Calu3 (cell line): ENCODE measurements at places on chromosomes 5 and 9.
A peak's percentile ranks its signal among the peaks of the same experiment; 100 is the strongest.

DNA sequence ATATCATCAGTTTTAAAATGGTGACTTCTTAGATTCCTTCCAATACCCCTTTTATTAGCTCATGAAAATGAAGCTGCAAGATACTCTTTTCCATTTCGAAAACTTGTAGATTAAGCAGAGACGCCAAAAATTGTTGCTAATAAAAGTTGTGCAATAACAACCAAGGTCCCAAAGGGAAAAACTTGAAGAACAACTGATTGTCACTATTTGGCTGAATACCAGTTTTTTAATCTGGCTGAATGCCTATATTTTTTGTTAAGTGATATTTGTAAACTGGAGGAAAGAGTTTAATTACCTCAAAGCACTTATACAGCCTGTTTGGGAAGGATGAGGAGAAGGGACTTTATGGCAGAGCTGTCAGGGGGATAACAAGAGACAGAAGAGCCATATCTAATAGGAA lies 14.6 kb downstream of the C5orf58 start:
- DNase-seq: no peak

DNA sequence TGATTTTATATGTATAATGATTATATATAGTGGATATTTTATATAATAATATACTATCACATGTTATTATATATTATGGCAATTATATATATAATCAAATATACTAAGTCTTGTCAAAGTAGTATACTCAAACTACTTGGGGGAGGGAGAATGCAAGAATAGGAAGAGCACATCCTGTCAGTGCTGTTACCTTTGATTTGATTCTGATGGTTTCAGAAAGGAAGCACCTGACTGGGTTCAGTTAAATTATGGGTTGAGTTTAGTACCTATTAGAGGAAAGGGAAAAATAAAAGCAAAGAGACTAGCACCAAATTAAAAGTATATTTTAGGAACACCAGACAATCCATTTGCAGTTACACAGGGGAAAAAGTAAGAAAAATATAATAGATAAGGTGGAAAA lies 107.6 kb downstream of the GRIA1 start:
- DNase-seq: no peak

DNA sequence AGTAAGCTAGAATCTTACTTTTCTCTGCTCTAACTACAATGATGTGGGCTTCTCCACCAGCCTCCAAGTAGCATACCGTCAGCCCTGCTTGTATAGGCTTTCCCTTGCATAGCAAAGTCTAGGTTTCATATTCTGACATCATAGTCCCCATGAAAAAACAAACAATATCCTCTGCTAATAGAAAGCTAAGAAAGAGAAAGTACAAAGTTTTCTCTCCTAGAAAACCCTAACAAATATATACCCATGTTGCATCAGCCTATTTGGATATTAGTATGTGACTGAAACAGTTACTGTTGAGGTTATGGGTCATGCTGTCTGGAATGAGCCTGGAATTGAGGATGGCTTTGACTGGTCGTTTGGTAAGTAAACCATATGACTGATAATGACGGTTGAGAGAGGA lies 1696.0 kb downstream of the MAT2B start:
- DNase-seq: no peak

GRCh38 chr5:77630114-77630680 lies 8.3 kb downstream of the OTP start:
- DNase-seq: peak; percentile 94

- no peak for DNase-seq
These were observed 24.7 kb downstream of the ZFR start for GRCh38 chr5:32419791-32420190.

DNA sequence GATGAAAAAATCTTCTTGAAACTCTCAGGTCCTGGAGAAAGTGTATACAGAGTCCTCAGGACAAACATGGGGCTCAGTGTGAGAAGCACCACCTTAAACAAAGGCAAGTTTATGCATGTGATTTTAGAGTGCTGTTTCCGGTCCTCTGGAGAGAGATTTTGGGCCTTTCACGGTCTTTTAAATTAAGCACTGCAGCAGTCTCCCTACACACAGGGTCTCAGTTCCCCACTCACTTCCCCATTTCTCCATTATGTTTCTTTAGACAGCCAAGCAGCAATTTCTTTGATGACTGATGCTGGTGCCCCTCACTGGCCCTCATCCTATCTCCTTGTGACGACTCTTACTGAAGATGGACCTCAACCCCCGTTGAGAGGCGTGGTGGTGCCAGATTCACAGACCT lies 220.2 kb upstream of the CLINT1 start:
- DNase-seq: no peak

GRCh38 chr5:59471463-59471862 lies 422.1 kb downstream of the PDE4D start:
- DNase-seq: no peak

DNA sequence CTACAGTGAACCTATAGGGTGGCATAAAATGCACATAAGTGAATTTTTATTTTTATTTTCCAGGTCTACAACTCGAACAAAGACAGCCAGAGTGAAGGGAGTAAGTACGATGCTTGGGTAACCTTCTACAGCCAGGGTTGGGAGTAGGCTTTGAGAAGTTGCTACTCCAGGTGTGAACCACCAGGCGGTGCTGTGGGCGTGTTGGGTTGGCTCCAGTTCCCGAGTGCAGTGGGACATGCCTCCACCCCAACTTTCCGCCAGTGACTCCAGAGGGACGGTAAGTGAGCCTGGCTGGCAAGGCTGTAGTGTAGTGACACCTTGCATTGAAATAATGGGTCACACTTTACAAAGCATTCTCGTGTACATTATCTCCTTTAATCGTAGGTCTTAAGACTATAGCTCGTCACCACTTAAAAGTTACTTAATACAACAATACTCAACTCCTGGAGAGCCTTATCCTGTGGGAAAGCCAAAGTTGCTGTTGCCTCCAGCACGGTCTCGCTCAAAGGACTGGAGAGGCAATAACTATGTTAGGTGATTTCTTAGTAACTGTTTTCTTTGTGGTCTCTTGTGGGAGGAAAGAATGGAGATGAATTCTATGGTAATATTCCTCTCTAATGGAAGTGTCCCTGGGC lies 244.0 kb downstream of the ARHGAP26 start:
- peak; percentile 42 for DNase-seq

GRCh38 chr5:29382780-29383179 lies 1810.7 kb upstream of the CDH6 start:
- DNase-seq: no peak

GRCh38 chr5:5139336-5139776 lies 774 bp upstream of the ADAMTS16 start:
- DNase-seq: no peak

DNA sequence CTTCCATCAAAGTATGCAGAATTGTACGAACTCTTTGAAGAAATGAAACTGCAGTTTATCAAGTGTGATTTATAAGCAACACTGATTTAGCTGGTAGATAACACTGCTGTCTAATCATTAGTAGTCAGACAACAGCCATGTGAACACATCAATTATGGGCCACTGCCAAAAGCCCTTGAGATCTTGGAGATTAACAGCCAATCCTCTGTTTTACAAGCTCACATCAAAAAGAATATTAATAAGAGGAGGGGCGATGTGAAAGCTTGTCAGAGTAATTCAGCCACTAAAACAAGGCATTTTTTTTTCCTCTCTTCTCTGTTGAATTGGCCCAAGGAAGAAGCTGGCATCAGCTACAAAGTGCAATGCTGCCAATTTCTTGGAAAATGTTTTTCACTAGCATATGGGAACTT lies 28.1 kb downstream of the ZNF608 start:
- no peak for DNase-seq

DNA sequence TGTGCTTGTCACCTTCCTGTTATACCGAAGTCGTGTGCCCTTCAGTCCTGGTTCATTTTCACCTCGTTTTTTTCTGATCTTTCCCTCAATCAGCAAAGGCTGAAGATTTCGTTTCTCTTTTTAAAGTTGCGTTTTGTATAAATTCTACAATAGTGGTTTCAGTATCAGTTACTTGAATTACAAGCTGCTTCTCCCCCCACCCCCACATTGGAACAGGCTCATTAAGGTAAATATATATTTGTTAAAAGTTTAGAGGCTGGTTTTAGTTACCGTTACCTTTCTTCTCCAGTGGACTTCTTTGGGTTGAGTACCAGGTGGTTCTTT lies 881 bp downstream of the SUB1 start:
- DNase-seq: no peak

- no peak for DNase-seq
These were observed 104.8 kb upstream of the ERCC6L2 start for GRCh38 chr9:95770653-95771131.

GRCh38 chr9:82367016-82367415 lies 378.4 kb downstream of the SPATA31D1 start:
- DNase-seq: no peak

DNA sequence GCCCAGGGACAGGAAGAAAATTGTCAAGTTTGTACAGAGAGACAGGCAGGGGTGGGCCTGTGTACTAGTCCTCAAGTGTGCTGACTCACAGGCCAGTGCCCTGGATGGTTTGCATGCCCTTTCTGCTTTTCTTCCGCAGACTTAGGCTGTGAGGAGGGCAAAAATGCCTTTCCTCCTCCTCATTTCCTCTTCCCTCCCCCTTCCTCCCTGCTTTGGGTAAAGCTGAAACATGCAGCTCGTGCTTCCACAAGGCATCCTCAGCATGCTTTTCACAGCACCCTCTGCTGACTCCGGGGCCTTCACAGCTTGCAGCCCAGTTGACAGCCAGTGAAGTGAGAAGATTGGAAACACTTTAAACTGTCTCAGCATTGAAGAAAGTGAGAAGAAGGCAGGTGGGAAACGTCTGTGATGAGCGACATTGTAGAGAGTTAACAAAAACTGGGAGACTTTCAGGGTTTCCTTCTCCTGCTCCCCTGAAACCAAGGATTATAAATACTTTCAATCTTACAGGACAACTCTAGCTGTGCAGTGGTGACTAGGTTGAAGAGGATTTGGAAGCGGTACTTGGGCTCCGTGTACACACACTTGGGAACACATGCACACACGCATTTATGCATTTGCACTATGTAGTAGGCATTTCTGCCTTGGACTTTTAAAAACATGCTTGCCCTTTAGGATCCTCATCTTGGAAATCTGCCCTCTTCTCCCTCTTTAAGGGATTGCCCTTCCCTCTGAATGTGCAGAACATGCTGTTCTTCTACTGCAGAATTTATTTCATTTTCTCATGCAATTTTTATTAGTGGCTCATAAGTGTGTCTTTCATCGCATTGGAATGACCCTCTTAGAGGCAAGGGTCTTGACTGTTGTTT lies 138.8 kb downstream of the GRIA1 start:
- DNase-seq: peak; percentile 29

DNA sequence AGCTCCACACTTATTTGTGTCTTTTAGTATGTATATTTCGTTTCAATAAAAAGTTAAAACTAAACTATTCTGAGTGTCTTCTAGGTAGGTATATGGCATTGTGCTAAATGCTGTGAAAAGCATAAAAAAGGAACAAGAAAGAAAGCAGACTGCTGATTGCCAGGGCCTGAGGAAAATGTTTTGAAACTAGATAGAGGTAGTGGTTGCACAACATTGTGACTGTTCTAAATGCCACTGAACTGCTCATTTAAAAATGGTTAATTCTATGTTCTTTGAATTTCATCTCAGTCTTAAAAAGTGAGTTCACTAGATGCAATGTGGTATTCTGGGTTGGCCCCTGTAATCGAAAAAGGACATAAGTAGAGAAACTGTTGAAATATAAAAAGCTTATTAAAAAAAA lies 2.6 kb upstream of the ALAD start:
- DNase-seq: no peak

- DNase-seq: no peak
These were observed 144.7 kb downstream of the PCSK1 start for GRCh38 chr5:96288166-96288844.

DNA sequence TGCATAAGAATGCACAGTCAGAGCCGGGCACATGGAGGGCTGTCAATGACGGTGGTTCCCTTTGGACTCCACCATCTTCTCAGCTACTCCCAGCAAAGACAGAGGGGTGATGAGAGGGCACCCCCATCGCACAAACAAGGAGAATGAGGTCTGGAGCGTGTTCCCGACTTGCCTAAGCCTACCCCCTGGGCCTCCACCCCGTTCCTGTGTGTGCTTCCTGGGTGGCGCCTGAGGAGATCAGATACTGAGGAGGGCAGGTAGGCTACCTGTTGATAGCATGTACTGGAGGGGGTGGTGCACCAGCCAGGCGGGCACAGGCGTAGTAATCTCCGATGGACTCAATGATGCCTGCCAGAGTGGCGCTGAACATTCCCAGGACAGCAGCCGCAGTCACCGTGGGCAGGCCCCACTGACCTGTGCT lies 4.1 kb downstream of the SLC23A1 start:
- no peak for DNase-seq

DNA sequence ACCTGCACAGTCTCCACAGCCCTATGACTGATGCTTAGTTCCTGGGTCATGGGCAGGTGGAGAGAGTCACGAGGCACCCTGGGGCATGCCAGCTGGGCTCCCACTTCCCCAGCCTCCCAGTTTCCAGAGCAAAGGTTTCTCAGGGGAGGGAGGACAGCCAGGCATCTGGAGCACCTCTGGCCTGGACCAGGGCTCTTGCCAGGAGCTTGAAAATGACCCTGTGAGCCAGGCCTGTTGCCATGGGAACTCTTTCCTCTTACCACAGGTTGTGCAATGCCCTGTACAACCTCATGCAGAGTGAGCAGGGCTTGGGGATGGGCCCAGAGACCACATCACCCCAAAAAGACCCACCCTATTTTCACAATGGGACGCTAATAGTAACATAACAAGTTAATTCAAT lies 113.1 kb downstream of the PSD2 start:
- DNase-seq: peak; percentile 6

DNA sequence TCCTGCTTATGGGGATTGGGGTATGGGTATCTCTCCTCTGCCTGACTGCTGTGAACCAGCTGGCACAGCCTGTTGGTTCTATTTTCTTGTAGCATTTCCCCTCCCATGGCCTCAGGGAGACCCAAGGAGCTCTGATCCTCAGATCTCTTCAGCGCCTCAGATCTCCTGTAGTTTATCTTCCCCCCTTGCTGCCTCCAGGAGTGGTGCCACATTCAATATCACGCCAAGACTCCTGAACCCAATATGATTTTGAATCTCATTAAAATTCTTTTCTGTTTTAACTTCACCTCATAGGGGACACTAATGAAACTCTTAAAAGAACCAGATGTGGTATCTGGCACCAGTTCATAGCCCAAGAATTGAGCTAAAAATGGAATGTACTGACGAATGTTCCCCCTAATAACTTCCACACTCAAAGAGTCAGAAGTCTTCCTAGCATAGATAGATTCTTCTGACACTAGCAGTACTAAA lies 59.6 kb upstream of the LIFR start:
- no peak for DNase-seq

DNA sequence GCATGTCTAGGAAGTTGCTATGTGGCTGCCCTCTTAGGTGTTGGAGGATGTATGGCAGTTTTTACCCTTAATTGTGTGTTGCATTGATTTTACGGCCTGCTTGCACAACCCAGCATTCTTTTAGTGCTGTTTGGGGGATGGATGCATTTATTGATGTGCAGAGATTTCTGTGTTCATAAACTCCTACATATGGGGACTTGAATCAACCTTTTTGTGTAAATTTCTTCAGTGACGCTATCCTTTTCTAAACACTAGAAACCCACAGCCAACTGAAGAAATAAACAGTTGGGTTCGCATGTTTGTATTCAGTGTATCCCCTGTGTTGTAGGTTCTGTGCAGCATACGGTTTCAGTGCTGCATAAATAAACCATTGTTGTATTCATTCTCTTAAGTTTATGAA lies 263.7 kb downstream of the RASEF start:
- DNase-seq: no peak

GRCh38 chr5:56422076-56422762 lies 189.1 kb upstream of the ANKRD55 start:
- peak; percentile 71 for DNase-seq
